Heart right ventricle (tissue), 16 donors: ENCODE measurements at places on chromosomes 13 and 19. TPM values are rescaled to one million over a fixed set of nuclear protein-coding genes. Genes with fewer than 3 reads are reported as not detected.

DNA sequence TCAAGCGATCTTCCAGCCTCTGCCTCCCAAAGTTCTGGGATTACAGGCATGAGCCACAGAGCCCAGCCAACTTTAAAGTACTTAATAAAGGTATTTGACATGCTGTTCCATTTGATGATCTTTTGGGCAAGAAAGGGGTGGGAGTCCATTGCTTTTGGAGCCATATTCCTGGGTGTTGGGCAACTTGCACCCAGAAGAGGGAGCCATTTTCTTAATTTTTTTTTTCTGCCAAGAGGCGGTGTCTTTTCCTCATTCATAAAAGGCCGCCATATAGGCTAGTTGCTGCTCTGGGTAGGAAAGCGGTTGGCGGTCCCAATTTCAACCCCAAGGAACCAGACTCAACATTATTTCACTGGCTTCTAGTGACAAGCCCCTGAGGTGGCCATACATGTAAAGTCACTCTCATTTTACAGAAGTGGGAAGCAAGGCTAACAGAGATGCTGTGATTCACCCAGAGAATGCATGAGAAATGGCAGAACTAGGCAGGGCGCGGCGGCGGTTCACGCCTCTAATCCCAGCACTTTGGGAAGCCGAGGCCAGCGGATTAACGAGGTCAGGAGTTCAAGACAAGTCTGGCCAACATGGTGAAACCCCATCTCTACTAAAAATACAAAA is 139.6 kb downstream of the CACNA1A start:
- H3K4me3 ChIP-seq: no peak overlapping the region
- no peaks in the 10 kb centered on the region for H3K36me3 ChIP-seq
- H3K4me1 ChIP-seq: no peaks in the 10 kb centered on the region
- no peak for DNase-seq
- peaks cover 12% of the 10 kb centered on the region for H3K27me3 ChIP-seq
- no peak overlapping the region for H3K27ac ChIP-seq

HCST gene
- 17.6 TPM for polyA plus RNA-seq

DNA sequence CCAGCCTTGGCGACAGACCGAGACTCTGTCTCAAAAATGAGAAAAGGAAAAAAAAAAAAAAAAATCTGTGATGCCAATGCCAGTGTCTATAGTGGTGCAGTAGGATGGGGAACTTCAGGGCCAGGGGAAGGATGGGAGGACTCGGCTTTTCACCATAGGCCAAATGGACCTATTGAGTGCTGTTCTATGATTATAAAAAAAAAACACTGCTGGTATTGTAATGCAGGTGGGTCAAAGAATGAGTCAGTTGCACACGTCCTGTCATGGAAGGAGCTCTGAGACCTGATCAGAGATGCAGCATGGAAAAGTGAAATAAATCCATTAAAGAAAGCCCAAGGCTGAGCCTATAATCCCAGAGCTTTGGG is 7.0 kb downstream of the DNAJB1 start:
- H3K27ac ChIP-seq: no peak overlapping the region
- H3K4me1 ChIP-seq: peaks cover 63% of the 10 kb centered on the region
- H3K27me3 ChIP-seq: no peaks in the 10 kb centered on the region
- DNase-seq: no peak
- H3K4me3 ChIP-seq: no peak overlapping the region

GRCh38 chr19:1905110-1905862 is at the start of the genes ADAT3 and SCAMP4:
Gene ADAT3 (plus strand): TSS chr19:1905399. CDS start chr19:1912048, 6,649 bp downstream.
Gene SCAMP4 (plus strand): TSS chr19:1905399. CDS start chr19:1915020, 9,621 bp downstream.
- H3K36me3 ChIP-seq: no peaks in the 10 kb centered on the region
- DNase-seq: peak; percentile 99
- H3K27me3 ChIP-seq: no peaks in the 10 kb centered on the region

DNA sequence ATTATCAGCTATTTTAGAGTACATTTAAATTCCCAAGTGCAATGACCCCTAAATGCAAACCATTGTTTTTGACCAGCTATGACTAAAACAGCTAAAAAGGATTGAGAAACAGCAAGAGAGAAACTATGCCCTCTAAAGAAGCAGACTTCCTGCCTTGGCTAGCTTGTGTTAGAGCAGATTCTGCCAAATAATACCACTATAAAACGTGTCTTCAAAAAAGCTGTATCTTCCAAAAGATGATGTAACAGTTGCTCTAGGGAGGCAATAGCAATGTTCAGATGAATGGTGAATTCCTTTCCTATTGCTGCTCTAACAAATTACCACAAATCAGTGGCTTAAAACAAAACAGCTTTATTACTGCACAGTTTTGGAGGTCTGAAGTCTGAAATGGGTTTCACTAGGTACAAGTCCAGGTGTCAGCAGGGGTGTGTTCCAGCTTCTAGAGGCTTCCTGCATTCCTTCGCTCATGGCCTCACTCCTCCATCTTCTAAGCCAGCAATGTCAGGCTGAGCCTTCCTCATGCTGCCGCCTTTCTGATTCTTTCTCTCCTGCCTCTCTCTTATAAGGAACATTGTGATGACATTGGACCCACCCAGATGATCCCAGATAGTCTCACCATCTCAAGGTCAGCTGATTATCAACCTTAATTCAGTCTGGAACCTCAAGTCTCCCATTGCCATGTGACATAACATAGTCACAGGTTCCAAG is 84.5 kb downstream of the LRRC63 start:
- DNase-seq: no peak
- H3K27me3 ChIP-seq: no peaks in the 10 kb centered on the region
- H3K27ac ChIP-seq: peak overlapping the region; percentile 20
- H3K4me1 ChIP-seq: peaks cover 10% of the 10 kb centered on the region
- H3K36me3 ChIP-seq: no peaks in the 10 kb centered on the region

DNA sequence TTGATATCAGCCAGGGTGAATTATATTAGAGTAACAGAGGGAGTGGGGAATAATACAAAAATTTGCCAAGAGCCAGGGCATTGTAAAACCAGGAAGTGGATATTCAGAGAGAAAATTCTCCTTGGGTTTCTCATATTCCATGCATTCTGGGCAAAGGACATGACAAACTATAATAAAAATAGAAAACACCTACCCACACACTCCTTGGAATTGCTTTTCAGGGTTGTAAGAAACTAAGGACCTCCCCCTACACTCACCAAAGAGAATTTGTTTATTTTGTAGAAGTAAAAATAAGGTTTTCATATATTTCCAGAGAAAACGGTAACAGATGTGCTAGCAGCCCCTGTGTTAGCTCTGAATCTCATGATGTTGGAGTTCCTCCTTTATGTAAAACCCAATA is 649.6 kb downstream of the SLITRK1 start:
- H3K27ac ChIP-seq: no peak overlapping the region
- H3K4me1 ChIP-seq: no peaks in the 10 kb centered on the region
- no peak for DNase-seq
- no peak overlapping the region for H3K4me3 ChIP-seq
- H3K36me3 ChIP-seq: no peaks in the 10 kb centered on the region

DNA sequence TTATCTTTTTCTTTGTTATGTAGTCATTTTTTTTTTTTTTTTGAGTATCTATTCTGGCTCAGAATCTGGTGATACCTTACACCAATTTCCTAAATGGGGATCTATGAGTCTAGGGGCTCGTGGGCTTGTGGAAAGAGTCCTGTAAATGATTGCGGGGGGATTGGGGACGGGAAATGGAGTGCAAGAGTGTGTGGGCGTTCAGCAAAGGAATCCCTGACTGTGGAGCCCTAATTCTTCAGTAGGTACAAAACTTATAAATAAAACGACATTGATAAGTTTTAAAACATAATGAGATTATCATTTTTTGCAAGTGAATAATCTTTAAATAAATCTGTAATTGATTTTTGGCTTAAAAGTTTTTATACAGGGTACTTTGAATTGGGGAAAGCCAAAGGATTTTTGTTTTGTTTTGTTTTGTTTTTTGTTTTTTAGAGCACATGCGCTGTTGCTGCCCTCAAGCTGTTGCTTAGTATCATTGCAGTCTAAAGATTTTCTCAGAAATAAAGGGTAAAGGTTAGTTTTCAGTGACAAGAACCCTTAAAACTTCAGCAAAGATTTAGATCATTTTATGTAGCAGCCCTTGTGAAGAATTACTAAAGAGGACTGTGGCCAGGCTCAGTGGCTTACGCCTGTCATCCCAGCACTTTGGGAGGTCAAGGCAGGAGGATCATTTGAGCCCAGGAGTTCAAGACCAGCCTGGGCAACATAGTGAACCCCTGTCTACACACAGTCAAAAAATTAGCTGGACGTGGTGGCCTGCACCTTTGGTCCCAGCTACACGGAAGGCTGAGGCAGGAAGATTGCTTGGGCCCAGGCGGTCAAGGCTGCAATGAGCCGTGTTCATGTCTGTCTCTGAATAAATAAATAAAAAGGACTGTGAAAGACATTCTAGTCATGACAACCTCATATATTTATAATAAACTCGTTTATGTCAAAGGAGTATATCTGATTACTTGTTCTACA is 1.7 kb downstream of the ERCC5 start:
- peak overlapping the region; percentile 98 for H3K4me3 ChIP-seq
- peak overlapping the region; percentile 95 for H3K27ac ChIP-seq
- peaks cover 28% of the 10 kb centered on the region for H3K4me1 ChIP-seq
- DNase-seq: no peak
- H3K27me3 ChIP-seq: no peaks in the 10 kb centered on the region

DNA sequence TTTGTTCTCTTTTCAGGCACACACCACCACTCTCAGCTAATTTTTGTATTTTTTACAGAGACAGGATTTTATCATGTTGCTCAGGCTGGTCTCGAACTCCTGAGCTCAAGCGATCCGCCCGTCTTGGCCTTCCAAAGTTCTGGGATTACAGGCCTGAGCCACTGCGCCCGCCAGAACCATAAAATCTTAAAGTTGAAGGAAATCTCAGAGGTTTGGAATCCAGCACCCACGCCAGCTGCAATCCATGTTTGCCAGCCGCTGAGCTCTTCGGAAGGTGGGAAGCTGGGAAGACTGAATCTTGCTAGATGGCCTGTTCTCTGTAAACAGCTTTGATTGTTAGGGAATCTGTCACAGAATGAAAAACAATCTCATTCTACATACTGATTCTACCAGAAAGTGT is 38.5 kb downstream of the SPATA13 start:
- H3K27ac ChIP-seq: no peak overlapping the region
- no peak overlapping the region for H3K4me3 ChIP-seq
- no peaks in the 10 kb centered on the region for H3K36me3 ChIP-seq
- H3K27me3 ChIP-seq: no peaks in the 10 kb centered on the region

DNA sequence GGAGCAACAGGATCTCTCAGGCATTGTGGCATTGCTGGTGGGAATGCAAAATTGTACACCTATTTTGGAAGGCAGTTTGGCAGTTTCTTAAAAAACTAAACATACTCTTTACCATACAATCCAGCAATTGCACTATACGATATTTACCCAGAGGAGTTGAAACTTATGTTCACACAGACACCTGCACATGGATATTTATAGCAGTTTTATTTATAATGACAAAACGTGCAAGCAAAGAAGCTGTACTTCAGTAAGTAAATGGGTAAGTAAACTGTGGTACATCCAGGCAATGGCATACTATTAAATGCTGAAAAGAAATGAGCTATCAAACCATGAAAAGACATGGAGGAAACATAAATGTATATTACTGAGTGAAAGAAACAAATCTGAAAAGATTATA is 71.6 kb upstream of the UBAC2 start:
- H3K27me3 ChIP-seq: no peaks in the 10 kb centered on the region
- H3K27ac ChIP-seq: no peak overlapping the region
- H3K4me1 ChIP-seq: no peaks in the 10 kb centered on the region
- H3K36me3 ChIP-seq: no peaks in the 10 kb centered on the region

GRCh38 chr19:45878043-45878794 is 7.7 kb downstream of the IRF2BP1 start:
- H3K4me3 ChIP-seq: no peak overlapping the region
- no peak for DNase-seq
- H3K27ac ChIP-seq: no peak overlapping the region

- H3K4me3 ChIP-seq: no peak overlapping the region
- no peaks in the 10 kb centered on the region for H3K4me1 ChIP-seq
- DNase-seq: no peak
- no peaks in the 10 kb centered on the region for H3K36me3 ChIP-seq
- H3K27me3 ChIP-seq: no peaks in the 10 kb centered on the region
Measured at GRCh38 chr13:67505376-67505775, 275.2 kb upstream of the PCDH9 start.

MEDAG gene
- polyA plus RNA-seq: 6.1 TPM

- no peaks in the 10 kb centered on the region for H3K36me3 ChIP-seq
- H3K4me1 ChIP-seq: no peaks in the 10 kb centered on the region
- H3K4me3 ChIP-seq: no peak overlapping the region
Measured at GRCh38 chr19:54317965-54318240, 4.9 kb upstream of the LILRA5 start.

DNA sequence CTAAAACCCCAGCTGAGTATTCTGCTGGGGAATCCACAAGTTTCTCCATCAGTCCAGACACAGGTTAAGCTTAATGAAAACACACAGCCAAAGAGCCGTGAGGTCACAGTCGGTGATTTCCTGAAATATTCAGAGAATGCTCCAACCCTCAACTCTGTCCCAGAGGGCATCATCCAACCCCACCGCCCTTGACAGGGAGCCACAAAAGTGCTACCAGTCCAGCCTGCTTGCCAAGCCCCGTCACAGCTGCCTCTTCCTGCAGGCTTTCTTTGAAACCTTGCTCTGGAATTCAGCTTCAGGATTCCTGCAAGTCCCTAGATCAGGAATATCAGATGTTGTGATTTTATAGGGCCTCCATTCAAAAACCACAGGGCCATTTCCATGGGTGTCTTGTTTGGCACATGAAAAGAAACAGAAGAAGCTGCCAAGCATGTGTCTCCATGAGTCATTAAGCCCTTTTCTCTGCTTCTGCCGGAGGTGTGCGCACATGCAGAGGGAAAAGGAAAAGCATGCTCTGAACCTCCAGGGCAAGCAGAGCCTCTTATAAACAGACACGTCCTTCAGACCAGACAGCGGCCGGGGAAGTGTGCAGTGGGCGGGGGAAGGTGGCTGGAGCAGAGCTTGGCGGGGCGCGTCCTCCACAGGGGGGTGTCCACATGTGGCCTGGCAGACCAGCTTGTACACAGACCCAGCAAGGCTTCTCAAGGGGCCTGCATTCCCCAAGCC is 164.7 kb downstream of the KATNAL1 start:
- peaks cover 6% of the 10 kb centered on the region for H3K4me1 ChIP-seq
- H3K4me3 ChIP-seq: no peak overlapping the region
- H3K27ac ChIP-seq: no peak overlapping the region
- no peak for DNase-seq

DNA sequence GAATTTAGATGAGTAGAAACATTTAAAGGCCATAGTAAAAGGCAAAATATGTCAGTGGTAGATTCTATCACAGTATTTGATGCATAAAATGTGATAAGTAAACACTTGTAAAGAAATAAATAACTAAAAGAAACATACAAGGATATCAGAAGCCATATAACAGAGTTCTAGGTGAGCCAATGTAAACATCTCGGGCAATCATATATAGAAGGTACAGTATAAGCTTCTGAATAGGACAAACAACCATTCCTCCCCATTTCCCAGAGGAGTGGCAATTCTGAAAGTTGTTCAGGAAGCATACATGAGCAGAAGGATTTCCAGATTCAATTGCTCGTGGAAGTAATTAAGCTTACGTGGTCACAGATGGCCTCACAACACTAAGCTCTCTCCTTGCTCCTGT is 267.3 kb downstream of the LHFPL6 start:
- no peak overlapping the region for H3K4me3 ChIP-seq
- no peaks in the 10 kb centered on the region for H3K36me3 ChIP-seq
- DNase-seq: no peak
- H3K4me1 ChIP-seq: no peaks in the 10 kb centered on the region

ZNF555 gene
- 2.6 TPM for polyA plus RNA-seq

GRCh38 chr13:40344270-40345148 is 321.9 kb downstream of the FOXO1 start:
- no peak for DNase-seq
- H3K4me1 ChIP-seq: peaks cover 8% of the 10 kb centered on the region
- H3K4me3 ChIP-seq: no peak overlapping the region
- H3K27me3 ChIP-seq: no peaks in the 10 kb centered on the region

CHST8 gene
- polyA plus RNA-seq: 0.13 TPM

- no peak overlapping the region for H3K4me3 ChIP-seq
- no peak for DNase-seq
- H3K27ac ChIP-seq: no peak overlapping the region
- no peaks in the 10 kb centered on the region for H3K27me3 ChIP-seq
- no peaks in the 10 kb centered on the region for H3K4me1 ChIP-seq
Measured at GRCh38 chr19:48920949-48921348, 12.6 kb upstream of the DHDH start.
